ENCODE measurements at places on chromosomes 1 and 21.

- no peak for DNase-seq
Observed at GRCh38 chr1:101165954-101166353, 70.9 kb upstream of the S1PR1 start.

GRCh38 chr1:180031664-180032063, 77.1 kb downstream of the CEP350 start:
- no peak for DNase-seq

- no peak for DNase-seq
Observed at GRCh38 chr1:182783068-182783467, 6.5 kb upstream of the NPL start.

- DNase-seq: no peak
Observed at GRCh38 chr1:10514490-10515235, 39.9 kb downstream of the PEX14 start.

DNA sequence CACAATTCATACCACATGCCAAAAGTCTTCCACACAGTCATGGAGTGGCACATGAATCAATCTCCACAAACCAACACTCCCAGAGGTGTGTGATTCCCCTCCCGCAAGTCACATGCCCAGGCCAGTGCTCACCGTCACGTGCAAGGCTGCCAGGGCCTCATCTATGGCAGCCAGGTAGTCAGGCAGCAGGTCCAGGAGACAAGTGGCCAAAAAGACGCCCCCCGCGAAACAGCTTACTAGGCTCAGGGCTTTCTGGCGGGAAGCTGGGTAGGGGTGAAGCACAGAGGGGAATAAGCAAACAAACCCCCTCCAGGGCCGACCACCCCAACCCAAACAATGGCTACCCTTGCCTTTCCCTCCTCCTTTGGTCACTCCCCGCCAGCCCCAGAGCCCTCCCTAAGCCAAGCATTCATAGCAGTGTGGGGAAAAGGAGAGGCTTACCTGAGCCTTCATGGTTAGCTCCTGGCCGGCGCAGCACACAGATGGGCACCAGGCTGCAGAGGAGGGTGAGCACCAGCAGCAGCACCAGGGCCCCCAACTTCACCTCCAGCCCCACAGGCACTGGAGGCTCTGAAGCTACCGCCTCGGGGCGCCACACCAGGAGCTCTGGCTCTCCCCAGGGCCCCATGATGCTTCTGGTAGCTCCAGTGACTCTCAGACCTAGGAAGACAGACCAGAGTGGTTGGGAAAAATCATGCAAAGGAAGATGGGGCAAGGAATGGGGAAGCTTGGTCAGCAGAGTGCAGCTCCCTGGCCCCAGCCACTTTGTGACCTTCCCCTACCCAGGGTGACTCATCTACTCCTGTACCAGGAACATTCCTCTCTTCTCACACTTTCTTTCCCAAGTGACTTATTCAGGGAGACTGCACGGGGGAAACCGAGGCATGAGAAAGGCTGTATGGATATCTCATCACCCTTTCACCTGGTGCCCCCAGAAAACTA, 978 bp downstream of the SLC39A1 start:
- no peak for DNase-seq

GRCh38 chr1:182752077-182752988, 37.2 kb upstream of the NPL start:
- DNase-seq: no peak

DNA sequence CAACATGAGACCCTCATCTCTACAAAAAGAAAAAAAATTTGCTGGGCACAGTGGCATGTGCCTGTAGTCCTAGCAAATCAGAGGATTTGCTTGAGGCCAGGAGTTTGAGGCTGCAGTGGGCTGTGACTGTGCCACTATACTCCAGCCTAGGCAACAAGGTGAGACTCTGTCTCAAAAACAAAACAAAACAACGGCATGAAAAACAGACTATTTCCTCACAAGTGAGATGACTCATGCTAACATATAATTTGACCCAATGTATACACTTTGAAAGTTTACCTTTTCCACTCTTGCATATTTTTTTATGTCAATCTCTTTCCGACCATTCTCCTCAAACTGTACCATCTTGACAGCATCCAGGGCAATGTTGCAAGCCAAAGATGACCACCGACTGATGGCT, 17.5 kb downstream of the CCT3 start:
- no peak for DNase-seq

DNA sequence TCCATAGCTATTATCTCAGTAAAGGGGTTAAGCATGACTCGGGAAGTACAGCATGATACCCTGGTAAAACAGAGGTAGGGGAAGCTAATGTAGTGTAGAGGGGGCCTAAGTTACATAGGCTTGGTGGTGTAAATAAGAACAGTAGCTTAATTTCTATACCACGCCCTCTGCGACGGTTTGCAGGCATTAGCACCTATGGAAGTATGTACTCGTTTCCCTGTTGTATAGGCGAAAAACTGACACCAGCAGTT, 470 bp upstream of the NAXE start:
- no peak for DNase-seq

DNA sequence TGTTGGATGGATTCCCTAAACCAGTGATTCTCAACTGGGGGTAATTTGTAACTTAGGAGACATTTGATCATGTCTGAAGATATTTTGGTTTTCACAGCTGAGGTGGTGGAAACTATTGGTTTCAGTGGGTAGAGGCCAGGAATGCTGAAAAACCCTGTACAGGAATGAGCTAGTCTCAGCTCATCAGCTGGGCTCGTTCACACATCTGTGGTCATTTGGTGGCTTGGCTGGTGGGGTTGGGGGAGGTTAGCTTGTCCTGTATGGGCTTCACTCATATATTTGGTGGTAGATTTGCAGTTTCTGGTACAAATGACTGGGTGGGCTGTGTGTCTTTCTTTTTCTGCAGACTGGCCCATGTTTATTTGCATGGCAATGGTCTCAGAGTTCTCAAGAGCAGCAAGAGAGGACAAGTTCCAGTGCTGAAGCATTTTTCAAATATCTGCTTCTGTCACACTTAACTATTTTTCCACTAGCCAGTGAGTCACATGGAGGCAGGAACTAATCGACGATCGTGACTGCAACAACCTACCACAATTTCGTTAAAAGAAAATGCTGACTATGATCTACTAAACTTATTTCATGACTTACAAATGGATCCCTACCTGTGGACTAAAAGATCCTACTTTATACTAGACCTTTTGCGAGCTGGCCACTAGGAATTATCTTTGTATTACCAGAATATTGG, 321.7 kb upstream of the PLXNA2 start:
- DNase-seq: no peak

GRCh38 chr21:42476388-42477331, 19.4 kb downstream of the RSPH1 start:
- no peak for DNase-seq

DNA sequence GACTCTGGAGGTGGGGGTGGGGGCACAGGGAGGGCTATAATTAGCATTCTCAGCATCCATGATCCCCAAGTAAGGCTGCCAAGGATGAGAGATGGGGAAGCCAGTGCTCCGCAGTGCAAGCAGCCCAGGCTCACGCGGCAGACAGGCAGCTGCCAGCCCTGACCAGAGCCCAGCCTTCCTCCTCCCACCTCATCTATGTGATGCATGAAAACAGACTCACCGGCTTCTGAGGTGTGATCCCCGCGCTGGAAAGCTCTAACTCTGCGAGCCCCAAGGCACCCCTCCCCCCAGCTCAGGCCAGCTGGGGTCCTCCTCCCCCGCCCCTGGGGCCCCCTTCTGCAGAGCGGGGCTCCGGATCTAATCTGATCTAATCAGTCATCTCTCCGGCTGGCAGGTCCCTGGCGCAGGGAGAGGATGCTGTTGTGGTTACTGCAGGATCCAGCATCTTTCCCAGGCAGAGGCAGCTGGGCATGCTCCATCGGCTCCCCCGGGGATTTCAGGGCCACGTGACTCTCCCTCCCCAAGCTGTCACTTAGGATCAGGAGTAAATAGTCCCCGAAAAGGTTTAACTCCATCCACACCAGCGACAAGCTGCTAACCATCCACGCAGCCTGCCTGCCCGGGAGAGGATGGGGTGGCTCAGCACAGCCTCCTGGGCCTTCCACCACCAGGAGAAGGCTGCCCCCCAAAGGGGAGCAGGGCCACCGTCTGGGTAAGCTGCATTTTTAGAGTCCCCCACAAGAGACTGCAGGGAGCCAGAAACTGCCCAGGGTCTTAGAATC, at the start of gene PLEKHA6:
Gene PLEKHA6, minus strand, starts transcription at position 456 of the 782 bp plus-strand sequence. CDS start 86,202 bp downstream, outside the sequence.
- no peak for DNase-seq

DNA sequence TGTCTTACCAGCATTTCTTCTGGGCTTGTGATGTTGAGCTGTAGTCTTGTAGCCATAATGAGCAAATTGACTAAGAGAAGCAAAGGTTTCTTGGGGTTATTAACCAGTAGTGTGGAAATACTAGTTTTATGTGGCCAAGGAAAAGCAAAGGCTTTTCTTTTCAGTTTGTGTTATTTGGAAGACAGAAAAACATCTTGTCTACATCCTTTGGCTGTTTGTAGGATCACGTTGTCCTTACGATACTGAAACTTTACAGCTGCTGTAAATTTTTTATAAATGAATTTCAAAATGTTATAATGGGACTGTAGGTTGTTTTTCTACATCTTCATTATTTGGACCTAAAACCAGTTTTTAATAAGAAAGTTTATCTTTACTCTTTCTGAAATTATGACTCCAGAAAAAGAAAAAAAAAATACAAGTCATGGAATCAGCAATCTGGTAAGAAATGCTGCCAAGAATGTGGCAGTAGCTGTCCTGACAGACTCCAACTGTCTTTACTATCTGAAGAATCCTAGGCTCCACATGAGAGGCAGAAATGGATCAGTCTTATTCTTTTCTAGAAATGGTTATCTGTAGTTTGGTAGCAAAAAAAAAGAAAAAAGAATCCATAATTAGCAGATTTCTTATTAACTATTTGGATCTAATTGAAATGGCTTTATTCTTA, 41.6 kb upstream of the QSOX1 start:
- DNase-seq: no peak

DNA sequence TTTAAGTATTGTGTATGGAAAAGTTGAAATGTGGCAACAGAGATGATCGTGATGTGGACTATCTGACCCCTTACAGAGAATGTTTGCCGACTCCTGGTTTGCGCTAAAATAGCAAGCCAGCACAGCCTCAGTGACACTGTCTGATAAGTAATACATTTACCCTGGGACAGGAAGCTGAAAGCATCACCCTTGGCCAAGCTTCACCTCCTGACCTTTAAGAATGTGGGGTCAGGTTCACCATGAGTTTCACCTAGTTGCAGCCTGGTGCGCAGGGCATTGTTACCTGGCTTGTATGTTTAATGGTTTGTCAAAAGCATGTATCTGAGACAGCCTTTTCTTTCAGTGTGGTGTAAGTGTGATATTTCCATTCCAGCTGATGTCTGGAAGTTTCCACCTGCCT, 29.2 kb downstream of the TRAF5 start:
- no peak for DNase-seq

- DNase-seq: no peak
Observed at GRCh38 chr1:82284213-82284612, 483.5 kb downstream of the ADGRL2 start.

- no peak for DNase-seq
Observed at GRCh38 chr1:116311193-116311592, 61.9 kb upstream of the ATP1A1 start.

DNA sequence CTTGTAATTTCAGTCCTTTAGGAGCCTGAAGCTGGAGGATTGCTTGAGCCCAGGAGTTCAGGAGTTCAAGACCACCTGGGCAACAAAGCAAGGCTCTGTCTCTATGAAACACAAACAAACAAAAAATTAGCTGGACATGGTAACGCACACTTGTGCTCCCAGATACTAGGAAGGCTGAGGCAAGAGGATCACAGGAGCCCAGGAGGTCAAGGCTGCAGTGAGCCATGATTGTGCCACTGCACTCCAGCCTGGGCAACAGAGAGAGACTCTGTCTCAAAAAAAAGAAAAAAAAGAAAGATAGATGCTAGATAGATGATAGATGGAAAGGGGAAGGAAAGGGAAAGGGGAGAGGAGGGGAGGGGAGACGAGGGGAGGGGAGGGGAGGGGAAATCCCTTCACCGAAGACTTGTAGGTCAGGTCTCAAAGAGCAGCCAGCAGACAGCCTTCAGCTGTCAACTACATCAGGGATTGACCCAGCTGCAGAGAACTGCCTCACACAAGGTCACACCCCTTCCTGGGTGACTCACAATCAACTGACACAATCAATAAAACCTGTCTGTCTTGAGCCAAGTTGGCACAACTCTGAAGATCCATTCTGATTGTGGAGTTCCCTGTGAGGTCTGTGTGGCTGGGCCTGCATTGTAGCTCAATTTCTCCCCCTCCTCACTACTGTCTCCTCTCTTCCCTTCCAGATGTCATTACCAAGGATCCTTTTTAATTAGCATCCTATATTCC, 200.6 kb downstream of the RGS7 start:
- no peak for DNase-seq

DNA sequence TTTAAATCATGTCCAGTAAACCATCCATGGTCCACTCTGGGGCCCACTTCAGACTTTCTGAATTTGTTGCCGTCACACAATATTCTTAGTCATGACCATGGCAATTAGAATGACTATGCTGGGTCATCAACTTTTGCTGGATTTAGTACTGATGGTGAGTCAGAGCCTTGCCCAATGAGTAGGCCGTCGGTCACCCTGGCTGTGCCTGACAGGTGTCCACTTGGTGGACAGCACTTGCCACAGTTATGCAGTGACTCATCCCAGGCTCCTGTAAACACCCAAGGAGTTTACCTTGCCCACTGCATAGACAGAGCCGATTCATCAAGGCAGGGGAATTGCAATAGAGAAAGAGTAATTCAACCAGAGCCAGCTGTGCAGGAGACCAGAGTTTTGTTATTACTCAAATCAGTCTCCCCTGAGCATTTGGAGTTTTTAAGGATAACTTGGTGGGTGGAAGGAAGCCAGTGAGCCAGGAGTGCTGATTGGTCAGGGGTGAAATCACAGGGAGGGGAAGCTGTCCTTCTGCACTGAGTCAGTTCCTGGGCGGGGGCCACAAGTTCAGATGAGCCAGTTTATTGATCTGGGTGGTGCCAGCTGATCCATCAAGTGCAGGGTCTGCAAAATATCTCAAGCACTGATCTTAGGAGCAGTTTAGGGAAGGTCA, 333.8 kb downstream of the PTPRU start:
- no peak for DNase-seq
